EH (cell line): ENCODE measurements at places on chromosomes 1 and 21.

- peak; percentile 65 for DNase-seq
Measured at GRCh38 chr1:74205266-74205665, 7.2 kb downstream of the FPGT start.

GRCh38 chr1:181490740-181491712 lies 7.7 kb downstream of the CACNA1E start:
- no peak for DNase-seq

GRCh38 chr1:186806477-186806876 lies 22.3 kb upstream of the PLA2G4A start:
- peak; percentile 29 for DNase-seq

DNA sequence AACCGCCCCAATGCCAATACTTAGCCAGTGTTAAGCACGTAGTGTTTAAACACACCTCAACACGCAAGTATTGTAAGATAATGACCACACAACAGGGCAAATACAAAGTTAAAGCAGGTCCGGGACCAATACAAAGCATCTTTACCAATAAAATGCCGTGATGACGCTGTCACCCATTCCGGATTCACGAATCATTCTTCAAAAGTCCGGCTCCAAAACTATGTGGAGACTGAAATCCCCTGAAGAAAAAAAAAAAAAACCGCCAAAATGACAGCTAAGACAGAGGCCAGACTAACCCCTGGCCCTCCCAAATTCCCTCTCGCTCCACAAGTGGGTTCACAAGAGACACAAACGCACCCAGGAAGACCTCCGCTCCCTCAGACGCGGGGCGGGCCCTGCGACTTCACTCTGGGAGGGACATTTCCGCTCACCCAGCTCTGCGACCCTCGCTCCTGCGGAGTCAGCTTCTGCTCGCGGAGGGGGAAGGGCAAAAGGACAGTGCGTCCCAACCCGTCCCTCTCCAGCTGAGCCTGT lies 625 bp upstream of the DARS2 start:
- DNase-seq = no peak

GRCh38 chr1:212260557-212261355 lies 24.5 kb upstream of the PPP2R5A start:
- DNase-seq = no peak

DNA sequence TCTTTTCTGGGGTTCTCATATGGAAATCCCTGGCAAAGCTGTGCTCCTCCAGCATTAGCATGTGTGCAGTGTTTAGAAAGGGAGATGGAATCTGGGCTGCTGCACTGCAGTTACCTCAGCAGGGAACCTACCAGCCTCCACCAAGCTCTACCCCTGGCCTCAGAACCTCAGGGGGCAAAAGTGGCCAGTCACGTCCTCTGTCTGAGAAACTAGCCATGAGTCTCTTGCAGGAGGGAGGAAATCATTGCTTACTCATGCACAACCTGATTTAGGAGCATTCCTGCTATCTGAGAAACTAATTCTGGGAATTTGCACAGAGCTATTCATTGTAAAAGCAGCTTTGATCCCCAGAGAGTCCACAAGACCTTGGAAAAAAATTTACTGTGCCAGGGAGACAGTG lies 80.6 kb upstream of the IPO9 start:
- peak; percentile 99 for DNase-seq

DNA sequence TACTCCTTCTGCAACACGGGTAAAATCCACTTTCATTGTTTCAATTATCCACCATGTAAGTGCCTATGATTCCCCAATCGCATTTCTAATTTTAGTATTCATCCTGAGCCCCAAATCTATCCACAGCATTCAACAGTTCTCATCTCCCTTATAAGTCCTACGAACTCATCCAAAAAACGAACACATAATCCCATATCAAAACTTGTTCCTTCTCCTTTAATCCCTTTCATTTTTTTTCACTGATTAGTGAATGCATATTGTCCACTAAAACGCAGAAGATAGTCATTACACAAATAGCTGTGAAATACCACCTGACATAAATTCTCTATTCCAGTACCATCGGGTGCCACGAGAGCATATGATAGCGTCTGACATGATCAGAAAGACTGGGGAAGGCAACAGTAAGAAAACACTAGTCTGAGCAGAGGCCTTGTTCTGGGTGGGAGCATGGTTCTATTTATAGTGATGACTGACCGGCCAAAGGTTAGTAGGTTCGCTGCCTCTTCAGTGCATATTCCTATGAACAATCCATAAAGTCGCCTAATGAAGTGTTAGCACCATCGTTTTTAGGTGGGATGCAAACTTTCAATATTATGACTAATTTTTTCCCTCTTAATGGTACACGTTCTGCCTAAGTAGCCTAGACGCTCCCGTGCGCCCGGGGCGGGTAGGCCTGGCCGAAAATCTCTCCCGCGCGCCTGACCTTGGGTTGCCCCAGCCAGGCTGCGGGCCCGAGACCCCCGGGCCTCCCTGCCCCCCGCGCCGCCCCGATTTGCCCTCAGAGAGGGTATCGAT lies 648 bp downstream of the ATP5PF start:
- peak; percentile 44 for DNase-seq

DNA sequence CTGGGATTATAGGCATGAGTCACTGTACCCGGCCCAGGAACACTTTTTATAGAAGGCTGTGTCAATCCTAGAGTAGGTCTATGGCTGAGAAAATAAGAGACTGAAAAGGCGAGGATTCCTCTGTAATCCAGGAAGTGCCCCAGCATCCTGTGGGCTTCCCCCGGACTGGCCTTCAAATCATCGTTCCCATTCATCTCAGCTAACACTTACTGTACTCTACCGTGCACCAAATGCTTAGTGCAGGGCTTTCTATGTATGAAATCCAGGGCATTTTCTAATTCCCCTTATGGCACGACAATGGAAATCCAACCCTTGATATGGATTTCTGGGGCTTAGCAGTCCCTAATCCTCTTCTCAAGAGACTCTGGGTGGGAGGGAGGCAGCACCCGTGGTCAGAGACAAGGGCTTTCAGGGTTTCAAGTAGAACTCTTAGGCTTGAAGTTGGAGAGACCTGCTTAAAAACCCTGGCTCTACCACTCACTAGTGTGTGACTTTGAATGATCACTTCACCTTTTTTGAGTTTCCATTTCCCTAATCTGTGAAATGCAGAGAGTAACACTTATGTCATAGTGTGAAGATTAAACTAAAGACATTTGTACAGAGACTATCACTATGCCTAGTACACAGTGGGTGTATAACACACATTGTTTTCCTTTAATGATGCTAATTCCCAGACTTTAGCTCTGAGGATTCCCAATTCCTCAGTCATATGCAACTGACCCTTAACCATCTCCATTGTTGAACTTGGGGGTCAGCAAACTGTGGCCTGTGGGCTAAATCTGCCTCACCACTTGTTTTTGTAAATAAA lies 20.3 kb downstream of the MECR start:
- DNase-seq = peak; percentile 35

- peak; percentile 30 for DNase-seq
Measured at GRCh38 chr21:37921091-37921490, 4.8 kb upstream of the KCNJ6 start.

- DNase-seq = no peak
Measured at GRCh38 chr1:109846162-109846561, 64.5 kb upstream of the CSF1 start.

DNA sequence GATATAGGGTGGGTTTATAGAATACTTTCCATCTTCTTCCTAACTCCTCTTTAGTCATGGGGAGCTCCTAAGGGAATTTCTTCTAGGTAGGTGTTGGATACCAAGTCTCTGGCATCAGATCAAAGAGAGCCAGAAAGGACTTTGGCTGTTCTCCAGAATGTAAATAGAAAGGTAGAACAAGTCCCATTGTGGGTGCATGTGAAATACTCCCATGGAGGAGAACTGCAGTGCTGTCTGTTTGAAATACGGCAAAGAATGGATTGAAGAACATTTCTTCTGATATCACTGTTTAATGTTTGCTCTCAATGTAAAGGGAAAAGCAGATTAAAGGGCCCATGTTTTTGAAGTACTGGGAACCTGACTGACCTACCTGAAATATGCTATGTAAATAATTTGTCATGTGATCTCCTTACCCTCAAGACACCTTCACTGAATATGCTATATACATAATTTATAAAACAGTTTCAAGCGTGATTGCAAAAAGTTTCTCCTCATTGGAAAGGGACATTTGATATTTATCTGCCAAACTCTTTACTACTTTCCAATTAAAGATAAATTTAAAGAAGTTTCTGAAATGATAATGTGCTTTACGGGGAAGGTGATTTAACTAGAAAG lies 65.9 kb downstream of the LAMC1 start:
- DNase-seq = no peak

- no peak for DNase-seq
Measured at GRCh38 chr1:217921126-217921904, 290.2 kb downstream of the SPATA17 start.

GRCh38 chr1:228140724-228141225 lies 696 bp downstream of the GUK1 start:
- no peak for DNase-seq

DNA sequence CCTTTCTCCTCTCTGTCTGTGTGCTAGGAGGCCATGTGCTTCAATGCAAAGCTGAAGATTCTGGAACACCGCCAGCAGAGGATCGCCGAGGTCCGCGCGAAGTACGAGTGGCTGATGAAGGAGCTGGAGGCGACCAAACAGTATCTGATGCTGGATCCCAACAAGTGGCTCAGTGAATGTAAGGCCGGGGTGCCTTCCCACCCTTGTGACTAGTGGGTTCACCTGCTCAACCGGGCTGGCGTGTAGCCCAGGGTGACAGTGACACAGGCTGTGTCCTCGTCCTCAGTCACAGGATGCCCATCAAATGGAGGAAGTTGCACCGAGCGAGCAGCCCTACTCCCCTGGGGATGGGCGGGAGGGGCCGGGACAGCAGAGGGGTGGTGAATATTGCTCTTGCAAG lies 544.1 kb downstream of the KIF26B start:
- DNase-seq = no peak

- DNase-seq = no peak
Measured at GRCh38 chr1:211968200-211968834, 67.0 kb downstream of the INTS7 start.

- peak; percentile 70 for DNase-seq
Measured at GRCh38 chr21:33901412-33902288, 14.0 kb downstream of the ATP5PO start.

GRCh38 chr1:15191770-15192169 lies 38.2 kb downstream of the TMEM51 start:
- no peak for DNase-seq

DNA sequence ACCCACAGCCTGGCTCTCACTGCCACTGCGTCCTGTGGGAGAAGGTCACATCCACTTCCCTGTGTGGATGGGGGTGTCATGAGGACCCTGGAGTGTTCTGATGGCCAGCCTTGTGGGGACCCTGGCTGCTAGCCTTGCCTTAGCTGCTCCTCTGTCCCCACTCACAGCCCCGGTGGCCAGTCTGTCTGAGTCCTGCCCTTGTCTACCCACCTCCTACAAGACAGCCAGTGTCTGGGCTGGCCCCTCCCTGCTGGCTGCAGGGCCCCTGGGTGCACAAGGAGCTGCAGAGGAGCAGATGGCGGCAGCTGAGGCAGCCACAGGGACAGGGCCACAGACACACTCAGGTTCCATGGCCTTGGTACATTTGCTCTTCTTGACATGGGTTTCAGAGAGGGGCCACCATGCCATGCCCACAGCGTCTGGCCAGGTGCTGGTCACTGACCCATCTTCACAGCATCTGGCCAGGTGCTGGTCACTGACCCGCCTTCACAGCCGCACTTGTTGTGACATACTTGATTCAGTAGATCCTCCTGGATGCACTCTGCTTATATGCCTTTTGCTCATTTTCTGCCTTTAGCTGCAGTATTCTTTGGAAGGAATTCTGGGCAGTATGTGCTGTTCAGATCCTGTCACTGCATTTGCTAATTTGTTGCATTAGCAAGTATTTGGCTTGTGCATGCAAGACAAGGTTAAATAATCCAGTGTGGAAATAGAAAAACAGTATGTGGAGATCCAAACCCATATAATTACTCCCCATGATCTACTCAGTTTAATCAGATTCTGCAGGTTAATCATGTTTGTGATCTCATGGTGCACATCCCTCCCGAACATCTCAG lies 157.8 kb downstream of the PCBP3 start:
- DNase-seq = no peak

GRCh38 chr21:36684957-36685714 lies 13.8 kb upstream of the SIM2 start:
- DNase-seq = no peak

DNA sequence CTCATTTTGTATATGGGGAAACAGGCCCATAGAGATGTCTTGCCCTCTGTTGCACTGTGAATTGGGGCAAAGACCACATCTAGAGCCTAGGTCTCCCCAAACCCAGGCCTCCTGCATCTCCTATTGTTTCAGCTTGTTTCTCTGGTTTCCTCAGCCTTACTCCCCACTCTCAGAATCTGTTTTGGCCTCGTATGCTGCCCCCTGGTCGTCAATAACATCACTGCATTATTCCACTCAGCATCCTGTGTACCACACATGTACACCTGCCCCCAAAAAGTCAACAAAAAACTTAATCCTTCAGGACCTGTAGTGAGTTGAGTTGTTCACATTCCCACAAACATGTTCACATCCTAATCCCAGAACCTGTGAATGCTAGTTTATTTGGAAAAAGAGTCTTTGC lies 184.8 kb downstream of the BRINP2 start:
- peak; percentile 40 for DNase-seq

DNA sequence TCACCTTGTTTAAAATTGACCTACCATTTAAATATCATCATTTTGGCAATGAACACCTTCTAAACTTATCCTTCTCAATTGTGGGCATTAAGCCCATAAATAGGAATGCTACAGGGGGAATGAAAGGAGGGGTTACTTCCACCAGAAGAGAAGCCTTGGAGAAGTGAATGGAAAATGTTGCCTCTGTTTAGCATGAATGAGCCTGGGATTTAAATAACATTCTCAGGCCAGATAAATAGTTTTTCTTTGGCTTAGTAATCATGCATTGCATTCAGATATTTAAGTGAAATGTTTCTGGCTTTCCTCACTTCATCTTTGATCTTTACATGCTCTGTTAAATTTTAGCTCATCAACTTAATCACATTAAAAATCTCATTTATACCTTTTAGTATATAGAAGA lies 284.3 kb upstream of the FMN2 start:
- no peak for DNase-seq

DNA sequence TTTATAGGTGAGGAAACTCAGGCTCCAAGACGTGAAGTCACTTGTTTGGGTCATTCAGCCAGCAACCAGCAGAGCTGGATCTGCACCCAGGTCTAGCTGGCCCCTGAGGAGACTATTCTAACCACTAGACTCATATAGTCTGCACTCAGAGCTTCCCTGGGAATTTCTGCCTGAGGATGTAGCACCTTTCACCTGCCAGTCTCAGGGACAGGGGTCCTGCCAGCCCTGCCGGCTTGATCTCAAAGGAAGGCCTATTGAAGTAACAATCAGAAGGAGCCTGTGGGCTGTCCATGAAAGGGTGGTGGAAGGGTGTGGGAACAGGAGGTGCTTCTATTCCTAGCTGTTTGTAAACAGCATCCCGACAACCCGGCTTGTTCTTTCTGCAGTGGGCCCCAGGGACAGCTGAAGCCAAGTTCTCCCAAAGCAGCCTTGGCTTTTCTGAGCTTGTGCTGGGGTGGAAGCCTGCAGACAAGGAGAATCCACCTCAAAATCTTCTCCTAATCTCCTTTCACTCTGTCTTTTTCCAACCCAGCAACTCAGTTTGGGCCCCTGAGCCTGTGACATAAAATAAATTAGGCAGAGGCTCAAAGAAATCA lies 7.8 kb downstream of the LMOD1 start:
- DNase-seq = no peak
